NCI-H460 (cell line): ENCODE measurements at places on chromosomes 3 and 15.
A peak's percentile ranks its signal among the peaks of the same experiment; 100 is the strongest.

DNA sequence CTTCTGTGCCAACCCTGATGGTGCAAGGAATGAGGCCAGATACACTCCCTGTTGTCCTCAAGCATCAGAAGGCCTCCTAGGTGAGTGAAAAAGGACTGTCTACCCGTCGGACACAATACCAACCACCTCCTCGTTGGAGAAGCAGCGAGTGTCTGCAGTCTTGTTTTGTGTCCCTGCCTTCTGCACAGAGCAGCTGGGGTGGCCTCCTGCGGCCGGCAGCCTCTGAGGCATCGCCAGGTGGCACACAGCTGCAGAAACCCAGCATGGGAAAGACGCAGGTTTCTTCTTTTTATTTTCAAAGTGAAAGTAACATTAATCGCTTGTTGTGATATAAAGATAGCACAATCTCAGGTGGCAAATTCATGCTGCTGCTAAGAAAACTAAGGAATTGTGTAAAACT, 509.9 kb downstream of the OCA2 start:
- no peak for DNase-seq

GRCh38 chr3:196837819-196838420, 29.8 kb upstream of the SENP5 start:
- peak; percentile 39 for DNase-seq

DNA sequence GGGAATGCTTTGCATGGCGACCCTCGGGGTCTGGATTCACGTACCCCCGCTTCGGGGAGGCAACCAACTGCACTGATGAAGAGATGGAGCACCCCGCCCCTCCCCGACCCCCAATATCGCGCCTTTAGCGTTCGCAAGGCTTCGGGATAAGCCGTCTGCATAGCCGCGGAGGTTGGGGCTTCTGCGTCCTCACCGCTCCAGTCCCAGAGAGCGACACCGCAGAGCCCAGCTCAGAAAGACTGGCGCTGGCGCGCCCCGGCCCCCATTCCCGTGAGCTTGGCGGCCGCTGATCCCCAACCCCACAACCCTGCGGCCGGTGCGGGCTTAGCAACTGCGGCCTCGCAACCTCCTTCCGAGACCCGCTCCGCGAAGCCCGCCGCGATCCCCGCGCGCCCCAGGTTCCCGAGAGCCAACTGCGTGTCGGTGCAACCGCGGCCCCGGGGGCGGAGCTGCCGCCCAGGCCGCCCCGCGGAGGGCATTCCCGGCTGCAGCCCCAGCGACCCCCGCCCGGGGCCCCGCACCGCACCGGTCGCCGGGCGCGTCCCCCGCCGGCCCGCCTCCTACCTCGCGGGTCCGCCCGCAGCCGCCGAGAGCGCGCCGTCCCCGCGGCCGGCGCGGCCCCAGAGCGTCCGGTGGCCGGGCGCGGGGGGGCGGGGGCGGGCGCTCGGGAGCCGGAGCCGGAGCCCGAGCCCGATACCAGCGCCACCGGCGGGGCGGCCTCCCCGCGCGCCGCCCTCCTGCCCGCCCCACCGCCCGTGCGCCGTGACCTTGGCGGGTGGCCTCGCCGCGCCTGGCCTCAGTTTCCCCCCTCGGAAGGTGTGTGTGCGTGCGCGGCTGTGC, 79.5 kb downstream of the IQSEC1 start:
- DNase-seq = no peak

DNA sequence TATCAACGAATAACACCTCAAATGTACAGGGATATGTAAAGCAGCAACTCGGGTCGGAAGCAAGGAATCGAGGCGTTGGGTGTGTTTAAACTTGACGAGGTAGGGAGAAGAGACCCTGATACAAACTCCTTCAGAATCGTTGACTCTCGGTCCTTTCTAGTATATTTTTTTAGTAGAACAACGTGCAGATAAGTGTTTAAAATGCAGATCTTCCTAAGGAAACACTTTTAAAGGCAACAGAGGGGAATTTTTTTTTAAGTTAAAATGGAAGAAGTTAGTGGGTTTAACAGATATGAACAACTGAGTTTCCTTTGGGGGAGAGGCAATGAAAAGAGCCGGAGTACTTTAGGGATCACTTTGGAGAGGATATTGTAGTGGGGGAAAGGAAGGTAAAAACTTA, 1.1 kb upstream of the KPNA4 start:
- no peak for DNase-seq

DNA sequence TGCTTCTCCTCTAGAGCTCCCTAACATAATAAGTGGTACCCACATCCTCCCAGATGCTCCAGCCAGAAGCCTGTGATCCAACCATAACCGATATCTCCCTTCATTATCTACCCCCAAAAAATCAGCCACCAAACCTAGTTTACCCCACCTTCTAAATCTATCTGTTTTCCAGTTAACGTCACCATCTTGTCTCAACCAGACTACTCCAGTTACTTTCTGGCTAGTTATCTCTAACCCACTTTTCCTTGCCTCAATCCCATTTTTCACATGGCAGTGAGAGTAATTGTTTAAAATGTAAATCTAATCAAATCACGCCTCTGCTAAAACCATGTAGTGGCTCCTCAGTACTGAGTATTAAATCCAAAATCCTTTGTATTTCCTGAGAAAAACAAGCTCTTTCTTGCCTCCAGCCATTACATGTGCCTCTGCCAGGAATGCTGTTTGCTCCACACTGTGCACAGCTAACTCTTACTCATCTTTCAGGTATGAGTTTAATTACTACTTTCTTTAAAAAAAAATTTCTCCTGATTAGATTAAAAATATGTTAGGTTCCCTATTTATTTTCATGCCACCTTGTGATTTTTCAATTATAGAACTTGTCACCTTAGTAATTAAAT, 15.4 kb downstream of the CCDC54 start:
- DNase-seq = no peak

DNA sequence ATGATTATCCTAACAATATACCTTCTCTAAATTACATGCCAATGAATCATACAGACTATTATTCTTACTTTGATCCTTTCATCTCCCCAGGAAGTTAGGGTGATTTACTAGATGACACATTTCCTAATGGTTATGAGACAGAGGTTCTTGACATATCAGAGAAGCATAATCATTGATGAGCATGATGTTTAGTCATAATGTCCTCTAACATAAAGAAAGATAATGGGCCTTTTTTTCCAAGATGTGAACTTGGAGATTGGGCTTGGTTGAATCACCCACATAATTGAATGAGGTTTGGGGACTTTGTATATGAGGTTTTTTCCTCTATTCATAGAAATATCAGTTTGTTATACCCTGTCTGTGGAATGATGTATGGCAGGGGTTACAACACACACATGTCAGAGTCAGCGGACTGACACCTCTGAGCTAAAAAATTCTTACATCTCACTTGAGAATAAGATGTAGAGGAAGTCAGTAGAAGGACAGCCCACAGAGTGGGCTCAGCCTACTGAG, 69.7 kb upstream of the DCBLD2 start:
- peak; percentile 78 for DNase-seq

- DNase-seq = no peak
Measured at GRCh38 chr3:62525281-62525680, 151.9 kb upstream of the FEZF2 start.

DNA sequence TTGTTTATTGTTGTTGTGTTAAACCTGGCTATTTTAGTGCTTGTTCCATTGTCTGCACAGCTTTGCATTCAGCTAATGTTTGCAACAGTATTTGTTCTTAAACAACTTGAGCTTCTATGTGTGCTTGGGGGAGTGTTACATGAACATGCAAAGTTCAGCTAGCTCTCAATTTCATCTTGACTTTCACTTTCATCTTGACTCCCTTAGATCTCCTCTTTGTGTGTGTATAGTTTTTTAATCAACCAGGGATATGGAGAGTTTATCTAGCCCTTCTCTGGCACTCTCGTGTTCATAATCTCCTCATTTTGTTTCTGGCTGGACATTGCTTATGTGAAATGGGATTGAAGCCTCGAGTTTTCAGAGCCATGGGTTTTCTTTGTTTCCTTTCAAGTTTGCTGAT, 212.4 kb upstream of the ZBTB20 start:
- DNase-seq = no peak

GRCh38 chr3:81164806-81165205, 596.6 kb downstream of the GBE1 start:
- DNase-seq = no peak

DNA sequence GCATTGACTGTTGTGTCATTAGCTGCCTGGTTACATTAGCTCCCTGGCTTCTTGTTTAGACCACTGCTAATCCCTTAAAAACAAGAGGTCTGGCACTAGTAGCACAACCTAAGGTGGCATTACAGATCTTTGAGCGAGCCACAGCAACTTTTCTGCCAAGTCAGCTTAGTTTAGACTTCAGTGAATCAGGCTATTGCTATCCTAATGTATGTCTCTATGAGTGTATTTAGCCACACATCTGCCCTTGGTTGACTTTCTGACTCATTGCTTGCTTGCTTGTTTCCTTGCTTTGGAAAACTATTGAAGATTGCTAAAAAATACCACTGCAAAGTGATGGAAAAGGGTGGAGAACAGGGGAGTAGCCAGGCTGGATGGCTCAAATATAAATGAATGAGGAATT, 50.2 kb downstream of the CHP1 start:
- DNase-seq = no peak

DNA sequence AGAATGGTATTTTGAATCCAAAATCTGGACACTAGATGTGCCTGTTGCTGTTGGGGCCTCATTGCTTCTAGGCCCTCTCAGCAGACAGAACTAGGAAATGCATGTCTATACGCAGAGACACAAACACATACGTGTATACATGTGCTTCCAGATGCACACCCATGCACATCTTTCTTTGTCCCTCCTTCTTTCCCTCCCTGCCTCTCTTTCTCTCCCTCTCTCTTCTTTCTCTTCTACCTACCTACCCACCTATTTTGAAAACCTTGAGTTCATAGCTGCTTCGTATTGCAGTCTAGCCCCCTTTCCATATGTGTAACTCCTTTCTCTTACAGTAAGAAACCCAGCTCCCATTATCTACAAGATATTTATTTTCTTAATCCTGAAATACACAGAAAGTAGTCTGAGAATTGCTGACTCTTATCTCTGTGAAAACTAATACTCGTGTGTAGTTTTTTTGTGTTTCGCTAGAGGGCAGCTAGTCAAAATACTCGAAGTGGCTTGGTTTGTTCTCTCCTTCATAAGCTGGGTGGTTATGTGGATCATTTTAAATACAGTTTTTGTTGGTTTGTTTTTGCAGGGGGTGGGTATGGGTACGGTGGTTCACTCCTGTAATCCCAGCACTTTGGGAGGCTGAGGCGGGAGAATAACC, 18.5 kb downstream of the RPL32 start:
- peak; percentile 40 for DNase-seq

- no peak for DNase-seq
Measured at GRCh38 chr15:80789296-80789695, 10.1 kb downstream of the CEMIP start.

DNA sequence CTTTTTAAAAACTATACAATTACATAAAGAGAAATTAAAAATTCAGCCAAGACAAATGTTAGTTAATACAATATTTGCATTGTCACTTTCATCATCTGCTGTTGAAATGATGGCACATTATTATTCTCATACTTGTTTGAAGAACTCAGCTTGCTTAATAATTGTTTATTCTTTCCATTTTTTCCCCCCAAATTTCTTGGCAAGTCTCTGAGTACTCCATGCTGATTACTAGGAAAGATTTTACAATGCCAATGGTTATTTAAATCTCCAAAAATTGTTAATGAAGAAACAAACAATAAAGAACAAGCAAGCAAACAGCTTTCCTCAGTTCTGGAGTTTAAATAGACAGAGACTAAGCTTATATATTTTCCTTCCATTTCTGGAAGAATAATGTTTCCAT, 15.1 kb upstream of the STXBP5L start:
- no peak for DNase-seq

DNA sequence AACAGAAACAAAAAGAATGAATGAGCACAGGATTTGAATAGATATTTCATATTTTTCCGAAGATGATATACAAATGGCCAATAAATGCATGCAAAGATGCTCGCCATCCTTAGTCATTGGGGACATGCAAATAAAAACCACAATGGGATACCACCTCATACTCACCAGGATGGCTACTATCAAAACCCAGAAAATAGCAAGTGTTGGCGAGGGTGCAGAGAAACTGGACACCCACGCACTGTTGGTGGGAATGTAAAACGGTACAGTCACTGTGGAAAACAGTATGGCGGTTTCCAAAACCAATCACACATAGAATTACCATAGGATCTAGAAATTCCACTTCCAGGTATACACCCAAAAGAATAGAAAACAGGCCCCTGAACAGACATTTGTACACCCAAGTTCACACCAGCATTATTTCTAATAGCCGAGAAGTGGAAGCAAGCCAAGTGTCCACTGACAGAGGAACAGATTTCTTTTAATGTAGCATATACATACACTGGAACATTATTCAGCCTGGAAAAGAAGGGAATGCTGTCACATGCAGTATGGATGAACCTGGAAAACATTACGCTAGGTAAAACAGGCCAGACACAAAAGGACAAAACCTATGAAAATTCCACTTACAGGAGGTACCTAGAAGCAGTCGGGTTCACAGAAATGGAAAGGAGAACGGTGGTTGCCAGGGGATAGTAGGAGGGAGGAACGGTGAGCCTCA, 3.6 kb downstream of the RNF168 start:
- DNase-seq = no peak

DNA sequence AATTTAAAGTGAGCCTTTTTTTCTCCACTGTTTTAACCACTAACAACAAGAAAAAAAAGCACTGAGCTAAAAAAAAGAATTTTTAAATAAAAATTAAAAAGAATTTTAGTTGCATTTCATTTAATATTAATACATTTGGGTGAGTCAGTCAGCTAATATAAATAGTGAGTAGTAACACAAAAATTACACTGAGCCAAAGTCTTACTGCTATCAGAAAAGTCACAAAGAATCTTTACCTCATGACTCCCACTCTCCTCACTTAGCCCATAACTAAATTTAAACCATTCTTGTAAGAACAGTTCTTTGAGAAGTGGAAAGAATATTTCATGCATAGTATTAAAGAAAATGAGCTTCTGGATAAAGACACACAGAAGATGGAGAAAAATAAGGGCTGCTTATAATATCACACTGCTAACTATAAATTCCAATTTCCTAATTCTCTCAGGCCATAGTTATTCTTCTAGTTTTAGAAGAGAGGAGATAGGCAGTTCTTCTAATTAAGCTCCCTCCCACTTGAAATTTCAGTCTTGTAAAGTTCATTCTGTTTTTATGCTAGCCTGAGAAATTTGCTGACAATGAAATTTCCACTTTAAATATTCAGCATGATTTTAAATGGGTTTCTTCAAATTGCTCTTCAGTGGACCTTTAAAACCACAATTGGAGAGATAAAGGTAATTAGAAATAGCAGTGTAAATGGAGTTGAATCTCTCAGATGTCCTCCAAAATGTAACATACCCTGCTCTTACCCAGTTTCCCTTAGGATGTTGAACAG, 17.6 kb downstream of the SHQ1 start:
- DNase-seq = no peak

DNA sequence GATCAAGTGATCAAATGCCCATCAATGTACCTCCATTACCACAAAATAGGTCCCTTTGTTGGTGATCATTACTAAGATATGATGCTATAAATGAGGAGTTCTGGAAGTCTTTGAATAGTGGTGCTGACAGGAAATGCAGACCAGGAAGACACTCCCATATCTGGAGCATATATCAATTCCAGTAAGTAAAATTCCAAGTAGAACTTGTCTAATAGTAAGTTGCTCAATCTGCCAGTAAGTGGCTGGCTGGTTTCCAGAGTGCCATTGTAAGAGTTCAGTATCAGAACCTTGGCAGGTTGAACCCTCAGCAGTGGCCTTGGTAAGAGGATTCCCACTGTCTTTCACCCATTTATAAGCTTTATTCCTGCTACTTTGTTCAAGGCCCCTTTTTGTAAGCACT, 379.9 kb upstream of the RBMS3 start:
- DNase-seq = no peak
